ENCODE measurements at places on chromosomes 1 and 21. TPM values are rescaled to one million over a fixed set of nuclear protein-coding genes. Genes with fewer than 3 reads are reported as not detected.

KRTAP19-1 gene
- total RNA-seq: not detected

DNA sequence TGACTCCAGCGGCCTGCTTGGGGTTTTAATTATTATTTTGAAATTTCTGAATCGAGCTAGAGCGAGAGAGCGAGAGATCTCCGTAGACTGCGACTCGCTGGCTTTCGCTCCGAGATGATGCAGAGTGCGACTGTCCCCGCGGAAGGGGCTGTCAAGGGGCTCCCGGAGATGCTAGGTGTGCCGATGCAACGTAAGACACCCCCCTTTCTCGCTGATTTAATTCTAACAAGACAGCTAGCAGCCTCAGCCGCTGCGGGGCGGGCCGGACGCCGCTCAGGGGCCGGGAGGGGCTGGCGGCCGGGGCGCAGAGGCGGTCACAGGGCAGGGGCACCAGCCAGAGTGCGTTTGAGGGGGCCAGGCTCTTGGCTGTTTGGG is 339 bp downstream of the LHX4 start:
- H3K27me3 ChIP-seq: peaks cover 57% of the 10 kb centered on the region
- DNase-seq: no peak
- H3K27ac ChIP-seq: no peak overlapping the region

GRCh38 chr21:17295997-17296396 is 216.8 kb upstream of the CXADR start:
- no peak overlapping the region for H3K4me3 ChIP-seq
- no peak overlapping the region for H3K27ac ChIP-seq
- DNase-seq: no peak
- no peaks in the 10 kb centered on the region for H3K36me3 ChIP-seq
- no peaks in the 10 kb centered on the region for H3K4me1 ChIP-seq
- H3K27me3 ChIP-seq: no peaks in the 10 kb centered on the region

KLHDC7A gene
- total RNA-seq: 1.5 TPM

- H3K27ac ChIP-seq: no peak overlapping the region
- no peaks in the 10 kb centered on the region for H3K27me3 ChIP-seq
- peaks cover 5% of the 10 kb centered on the region for H3K4me1 ChIP-seq
- no peaks in the 10 kb centered on the region for H3K36me3 ChIP-seq
These were observed 67.2 kb downstream of the SCCPDH start for GRCh38 chr1:246791303-246791918.

- H3K27ac ChIP-seq: peak overlapping the region; percentile 97
- H3K36me3 ChIP-seq: no peaks in the 10 kb centered on the region
- peak; percentile 6 for DNase-seq
- H3K4me3 ChIP-seq: no peak overlapping the region
These were observed 1.8 kb downstream of the BTG3 start for GRCh38 chr21:17610911-17611310.

FAM72C gene
- total RNA-seq: not detected

DNA sequence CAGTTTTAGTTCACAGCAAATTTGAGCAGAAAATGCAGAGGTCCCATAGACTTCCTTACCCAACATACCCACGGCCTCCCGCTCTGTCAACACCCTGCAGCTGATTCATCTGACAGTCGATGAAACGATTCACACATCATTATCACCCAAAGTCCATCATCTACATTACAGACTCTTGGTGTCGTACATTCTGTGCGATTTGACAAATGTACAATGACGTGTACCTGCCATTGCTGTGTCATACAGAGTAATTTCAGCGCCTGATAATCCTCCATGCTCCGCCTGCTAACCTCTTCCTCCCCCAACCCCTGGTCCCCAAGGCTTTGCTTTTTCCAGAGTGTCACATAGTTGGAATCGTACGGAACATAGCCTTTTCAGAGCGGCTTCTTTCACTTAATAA is 94.7 kb upstream of the SLC25A33 start:
- H3K4me3 ChIP-seq: no peak overlapping the region
- no peak for DNase-seq

LIPI gene
- not detected for total RNA-seq

GRCh38 chr21:33684068-33684467 is 41.8 kb downstream of the ITSN1 start:
- H3K27me3 ChIP-seq: no peaks in the 10 kb centered on the region
- no peak overlapping the region for H3K4me3 ChIP-seq
- H3K4me1 ChIP-seq: peaks cover 52% of the 10 kb centered on the region
- no peaks in the 10 kb centered on the region for H3K36me3 ChIP-seq
- peak overlapping the region; percentile 61 for H3K27ac ChIP-seq

DNA sequence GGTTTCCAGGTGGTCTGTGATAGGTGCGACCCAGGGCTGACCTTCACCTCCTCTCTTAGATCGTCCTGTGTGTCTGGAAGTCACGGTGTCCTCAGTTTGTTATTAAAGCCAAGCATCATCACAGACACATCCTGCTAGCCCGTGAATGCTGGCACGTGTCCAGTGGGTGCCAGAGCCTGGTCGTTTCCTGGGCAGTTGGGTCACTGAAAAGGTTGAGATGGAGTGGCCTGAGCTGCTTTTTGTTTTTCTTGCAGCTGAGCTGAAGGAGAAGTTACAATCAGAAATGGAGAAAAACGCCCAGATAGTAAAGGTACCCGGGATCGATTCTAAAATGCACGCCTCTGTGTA is 23.2 kb downstream of the PCNT start:
- peaks cover 38% of the 10 kb centered on the region for H3K36me3 ChIP-seq
- H3K4me1 ChIP-seq: no peaks in the 10 kb centered on the region
- H3K27me3 ChIP-seq: no peaks in the 10 kb centered on the region
- H3K27ac ChIP-seq: no peak overlapping the region

GRCh38 chr21:42254651-42255601 is 36.0 kb downstream of the ABCG1 start:
- DNase-seq: no peak
- H3K36me3 ChIP-seq: no peaks in the 10 kb centered on the region
- H3K4me3 ChIP-seq: no peak overlapping the region
- peaks cover 7% of the 10 kb centered on the region for H3K4me1 ChIP-seq

DNA sequence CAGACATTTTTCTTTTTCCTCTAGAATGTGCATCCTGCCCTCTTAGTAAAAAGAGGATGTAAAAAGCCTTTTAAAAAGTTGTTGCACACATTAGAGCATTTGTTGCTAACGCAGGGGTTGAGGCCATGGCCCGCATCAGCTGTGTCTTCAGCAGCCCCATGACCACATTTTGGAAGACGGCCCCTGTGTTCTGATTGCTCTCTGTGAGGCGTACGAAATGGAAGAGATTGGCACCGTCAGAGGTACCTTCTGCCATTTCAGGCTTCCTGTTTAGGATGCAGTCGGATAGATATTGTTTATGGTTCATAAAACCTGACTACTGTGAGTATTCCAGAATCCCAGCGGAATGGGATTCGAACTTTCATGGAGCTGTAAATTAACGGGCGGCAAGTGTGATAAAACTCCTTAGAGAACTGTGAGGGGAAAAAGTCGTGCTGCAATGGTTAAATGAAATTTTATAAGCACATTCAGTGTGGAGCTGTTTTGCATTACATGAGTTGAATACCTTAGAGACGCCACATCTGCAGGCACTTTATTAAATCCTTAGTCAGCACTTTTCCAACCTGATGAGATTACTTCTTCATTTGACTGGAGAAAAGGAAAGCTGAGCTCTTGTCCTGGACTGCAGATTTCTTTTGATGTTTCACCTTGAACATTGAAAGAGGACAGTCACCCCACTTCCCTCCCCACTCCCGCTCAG is 273.9 kb downstream of the TM2D1 start:
- H3K4me3 ChIP-seq: no peak overlapping the region
- no peaks in the 10 kb centered on the region for H3K36me3 ChIP-seq
- H3K27me3 ChIP-seq: no peaks in the 10 kb centered on the region
- H3K27ac ChIP-seq: peak overlapping the region; percentile 67
- DNase-seq: no peak
- peaks cover 47% of the 10 kb centered on the region for H3K4me1 ChIP-seq

S100A14 gene
- 115 TPM for total RNA-seq

CD2 gene
- 2.5 TPM for total RNA-seq

- H3K4me1 ChIP-seq: no peaks in the 10 kb centered on the region
- no peaks in the 10 kb centered on the region for H3K36me3 ChIP-seq
These were observed 43.7 kb upstream of the MTR start for GRCh38 chr1:236751385-236751784.

DNA sequence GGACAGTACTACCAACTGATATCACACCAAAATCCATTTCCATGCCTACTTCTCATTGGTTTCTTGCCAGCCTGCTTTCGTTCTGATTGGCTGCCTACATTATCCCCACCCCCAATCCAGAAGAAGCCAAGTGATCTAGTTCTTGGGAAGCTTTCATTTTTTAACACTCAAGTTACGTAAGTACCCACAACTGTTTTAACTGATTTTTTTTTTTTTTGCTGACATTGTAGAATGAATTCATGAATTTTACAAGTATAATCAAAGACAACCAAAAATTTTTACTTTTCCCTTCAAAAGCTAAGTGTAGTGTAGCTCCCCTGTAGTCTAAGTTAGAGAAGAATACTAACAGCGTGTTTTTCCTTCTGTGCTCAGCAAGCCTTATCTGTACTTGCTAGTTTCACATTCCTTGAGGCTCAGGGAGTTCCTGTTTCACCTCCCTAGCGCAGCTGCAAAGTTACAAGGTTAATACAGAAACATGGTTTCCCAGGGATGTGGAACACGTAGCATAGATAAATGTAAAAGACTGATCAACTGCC is at the start of gene SLC9C2:
Gene SLC9C2, minus strand, starts transcription at position 17 of the 536 bp plus-strand sequence. CDS start 1,296 bp downstream, outside the sequence.
- DNase-seq: peak; percentile 7
- H3K4me3 ChIP-seq: no peak within 1 kb of the TSS
- no peaks in the 10 kb centered on the region for H3K36me3 ChIP-seq
- H3K27me3 ChIP-seq: no peaks in the 10 kb centered on the region

S1PR1 gene
- total RNA-seq: 92.7 TPM

- no peaks in the 10 kb centered on the region for H3K27me3 ChIP-seq
- H3K4me1 ChIP-seq: no peaks in the 10 kb centered on the region
- H3K36me3 ChIP-seq: peaks cover 38% of the 10 kb centered on the region
These were observed 8.2 kb downstream of the P3H1 start for GRCh38 chr1:42758641-42759040.

- no peaks in the 10 kb centered on the region for H3K4me1 ChIP-seq
- DNase-seq: no peak
- no peak overlapping the region for H3K4me3 ChIP-seq
- no peaks in the 10 kb centered on the region for H3K27me3 ChIP-seq
- no peak overlapping the region for H3K27ac ChIP-seq
These were observed 98.4 kb upstream of the TNR start for GRCh38 chr1:175841738-175842187.

GRCh38 chr1:7606096-7606495 is 165.0 kb upstream of the VAMP3 start:
- H3K4me1 ChIP-seq: no peaks in the 10 kb centered on the region
- H3K27me3 ChIP-seq: no peaks in the 10 kb centered on the region
- H3K27ac ChIP-seq: no peak overlapping the region
- no peaks in the 10 kb centered on the region for H3K36me3 ChIP-seq
- DNase-seq: no peak

GRCh38 chr1:154222518-154222917 is 1.8 kb downstream of the UBAP2L start:
- no peaks in the 10 kb centered on the region for H3K27me3 ChIP-seq
- peaks cover 6% of the 10 kb centered on the region for H3K36me3 ChIP-seq
- H3K4me1 ChIP-seq: peaks cover 35% of the 10 kb centered on the region
- no peak for DNase-seq
- no peak overlapping the region for H3K27ac ChIP-seq
- H3K4me3 ChIP-seq: no peak overlapping the region

- no peak overlapping the region for H3K4me3 ChIP-seq
- peak overlapping the region; percentile 83 for H3K27ac ChIP-seq
These were observed 19.5 kb downstream of the SZRD1 start for GRCh38 chr1:16386454-16387113.

- no peaks in the 10 kb centered on the region for H3K36me3 ChIP-seq
- H3K27ac ChIP-seq: no peak overlapping the region
- H3K4me3 ChIP-seq: no peak overlapping the region
- no peak for DNase-seq
- no peaks in the 10 kb centered on the region for H3K4me1 ChIP-seq
- no peaks in the 10 kb centered on the region for H3K27me3 ChIP-seq
These were observed 75.0 kb upstream of the ACTRT2 start for GRCh38 chr1:2946291-2946690.

DNA sequence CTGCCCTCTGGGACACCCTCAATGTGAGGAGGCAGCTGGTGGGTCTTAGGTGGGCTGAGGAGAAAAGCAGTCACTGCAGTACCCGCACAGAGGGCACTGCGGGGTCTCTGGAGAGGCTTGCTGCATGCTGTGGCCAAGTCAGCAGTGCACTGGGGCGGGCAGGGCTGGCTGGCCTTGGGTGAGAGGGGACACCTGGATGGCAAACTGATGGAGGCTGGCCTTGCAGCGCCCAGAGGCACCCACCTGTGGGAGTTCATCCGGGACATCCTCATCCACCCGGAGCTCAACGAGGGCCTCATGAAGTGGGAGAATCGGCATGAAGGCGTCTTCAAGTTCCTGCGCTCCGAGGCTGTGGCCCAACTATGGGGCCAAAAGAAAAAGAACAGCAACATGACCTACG is 3.2 kb downstream of the ELF3 start:
- H3K27me3 ChIP-seq: no peaks in the 10 kb centered on the region
- no peak overlapping the region for H3K27ac ChIP-seq
- no peak overlapping the region for H3K4me3 ChIP-seq
- DNase-seq: no peak

GRCh38 chr1:116418091-116418830 is 45.2 kb downstream of the ATP1A1 start:
- H3K4me3 ChIP-seq: peak overlapping the region; percentile 90
- no peaks in the 10 kb centered on the region for H3K27me3 ChIP-seq
- peaks cover 6% of the 10 kb centered on the region for H3K4me1 ChIP-seq
- DNase-seq: peak; percentile 84
- H3K27ac ChIP-seq: peak overlapping the region; percentile 63

RNU1-4 gene
- under 0.01 TPM for total RNA-seq

DNA sequence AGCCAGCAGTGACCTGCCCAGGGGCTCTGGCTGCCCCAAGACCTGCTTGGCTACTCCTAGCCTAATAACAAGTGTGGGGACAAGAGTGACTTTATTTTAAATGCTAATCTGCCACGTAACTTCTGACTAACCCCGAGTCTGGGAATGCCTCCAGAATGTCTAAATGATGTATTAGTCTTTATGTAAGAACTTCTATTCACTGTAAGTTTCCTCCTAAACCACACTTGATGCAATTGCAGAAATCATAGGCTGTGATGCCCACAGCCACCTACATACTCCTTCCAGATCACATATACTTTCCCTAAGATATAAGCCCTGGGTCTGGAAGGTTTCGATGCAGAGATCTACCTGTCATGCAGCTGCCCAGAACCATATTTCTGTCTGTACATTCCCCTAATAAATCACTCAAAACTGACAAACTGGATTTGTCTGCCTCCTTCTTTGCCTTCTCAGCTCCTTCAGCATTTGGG is 5.9 kb upstream of the VPS45 start:
- no peaks in the 10 kb centered on the region for H3K4me1 ChIP-seq
- no peak for DNase-seq
- no peak overlapping the region for H3K4me3 ChIP-seq
- no peaks in the 10 kb centered on the region for H3K36me3 ChIP-seq
- H3K27ac ChIP-seq: no peak overlapping the region
- no peaks in the 10 kb centered on the region for H3K27me3 ChIP-seq

- no peak overlapping the region for H3K27ac ChIP-seq
- H3K4me3 ChIP-seq: no peak overlapping the region
- no peak for DNase-seq
- no peaks in the 10 kb centered on the region for H3K36me3 ChIP-seq
- H3K4me1 ChIP-seq: no peaks in the 10 kb centered on the region
These were observed 276.4 kb upstream of the PLXNA2 start for GRCh38 chr1:208520438-208521099.

Data from thyroid gland (tissue), 4 donors.